Hair follicle dermal papilla cell (primary cell): ENCODE measurements at places on chromosomes 5 and 9. TPM values are rescaled to one million over a fixed set of nuclear protein-coding genes. Genes with fewer than 3 reads are reported as not detected.

The FAM78A gene
- total RNA-seq = 0.49 and 0.73 TPM in 2 replicates

The LCN2 gene
- 0.32 TPM in 1 of 2 replicates, not detected in the other for total RNA-seq

The SHISAL2B gene
- not detected in 2 replicates for total RNA-seq

The HTR1A gene
- not detected in 2 replicates for total RNA-seq

The PDCD1LG2 gene
- total RNA-seq = 20.1 and 21.5 TPM in 2 replicates

The GABRB2 gene
- under 0.01 TPM in 1 of 2 replicates, not detected in the other for total RNA-seq

The ANKRD55 gene
- not detected in 2 replicates for total RNA-seq

The MUSK gene
- total RNA-seq = 0.12 and 0.97 TPM in 2 replicates

The GFPT2 gene
- total RNA-seq = 23.9 and 25.3 TPM in 2 replicates

The WWC1 gene
- 2.6 and 3.6 TPM in 2 replicates for total RNA-seq

The PARP8 gene
- 11.1 and 16.1 TPM in 2 replicates for total RNA-seq

The BARHL1 gene
- not detected in 2 replicates for total RNA-seq

The SPOCK1 gene
- 6.2 and 11.5 TPM in 2 replicates for total RNA-seq

The HSPB3 gene
- total RNA-seq = 5.8 and 10.1 TPM in 2 replicates

The FBP2 gene
- total RNA-seq = not detected in 2 replicates

The MCIDAS gene
- not detected in 2 replicates for total RNA-seq

The XRCC4 gene
- 5.2 and 7.3 TPM in 2 replicates for total RNA-seq

The COL15A1 gene
- 6.6 and 29.7 TPM in 2 replicates for total RNA-seq

The FOXI1 gene
- not detected in 2 replicates for total RNA-seq

The C8G gene
- total RNA-seq = 1.1 TPM in 1 of 2 replicates, not detected in the other

The KIAA0825 gene
- total RNA-seq = 8.4 and 12.3 TPM in 2 replicates

The EGFLAM gene
- 1.6 and 2.3 TPM in 2 replicates for total RNA-seq

The GLRA1 gene
- total RNA-seq = not detected in 2 replicates

The PIP5K1B gene
- not detected in 2 replicates for total RNA-seq

The PGM5 gene
- 0.85 and 4.9 TPM in 2 replicates for total RNA-seq

The CRB2 gene
- total RNA-seq = under 0.01 and 0.16 TPM in 2 replicates

The TNFSF15 gene
- total RNA-seq = 0.24 and 0.32 TPM in 2 replicates

The CDX1 gene
- not detected in 2 replicates for total RNA-seq

The DMAC1 gene
- 4.9 and 5.0 TPM in 2 replicates for total RNA-seq

The CLTA gene
- 131 and 163 TPM in 2 replicates for total RNA-seq
